ENCODE measurements at places on chromosomes 1 and 21.

- no peak for DNase-seq
Measured at GRCh38 chr1:90580176-90580575, 136.9 kb downstream of the BARHL2 start.

DNA sequence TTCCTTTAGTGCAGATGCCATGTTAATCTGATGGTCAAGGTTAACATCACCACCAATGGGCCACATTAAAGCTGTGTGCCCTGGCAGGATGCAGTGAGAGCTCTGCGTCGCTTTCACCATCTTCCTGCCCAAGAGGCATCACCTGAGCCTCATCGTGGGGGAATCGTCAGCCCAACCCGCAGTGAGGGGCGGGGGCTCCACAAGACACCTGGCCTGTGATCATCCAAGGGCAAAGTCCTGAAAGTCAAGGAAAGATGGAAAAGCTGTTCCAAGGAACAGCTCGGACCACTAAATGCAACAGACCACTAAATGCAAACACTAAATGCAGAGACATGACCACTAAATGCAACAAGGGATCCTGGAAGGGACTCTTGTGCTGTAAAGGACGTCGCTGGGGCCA lies 49.9 kb downstream of the WDR4 start:
- no peak for DNase-seq

- no peak for DNase-seq
Measured at GRCh38 chr21:39675993-39676661, 63.4 kb downstream of the B3GALT5 start.

- DNase-seq: no peak
Measured at GRCh38 chr1:5901150-5901549, 91.1 kb downstream of the NPHP4 start.

DNA sequence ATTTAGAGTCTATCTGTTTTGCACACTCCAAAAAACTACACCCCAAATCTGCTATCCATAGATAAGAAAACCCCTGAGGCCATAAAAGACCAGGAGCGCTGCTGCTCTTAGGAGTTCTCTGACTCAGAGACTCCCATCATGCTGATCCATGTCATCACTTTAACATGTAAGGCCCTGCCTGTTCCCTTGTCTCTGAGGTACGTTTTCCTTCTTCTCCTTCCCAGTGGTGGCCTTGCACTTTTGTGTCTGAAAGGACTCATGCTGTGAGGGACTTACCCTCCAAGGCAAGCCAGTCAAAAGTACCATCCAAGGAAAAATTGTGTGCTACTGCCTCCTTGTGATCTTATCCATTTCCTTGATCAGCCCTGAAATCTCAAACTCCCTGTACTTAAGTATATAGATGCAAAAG lies 427.4 kb upstream of the NCAM2 start:
- DNase-seq: no peak

GRCh38 chr1:17588048-17588871 lies 48.8 kb downstream of the ARHGEF10L start:
- DNase-seq: no peak

- no peak for DNase-seq
Measured at GRCh38 chr1:209318181-209319056, 265.1 kb upstream of the CAMK1G start.

DNA sequence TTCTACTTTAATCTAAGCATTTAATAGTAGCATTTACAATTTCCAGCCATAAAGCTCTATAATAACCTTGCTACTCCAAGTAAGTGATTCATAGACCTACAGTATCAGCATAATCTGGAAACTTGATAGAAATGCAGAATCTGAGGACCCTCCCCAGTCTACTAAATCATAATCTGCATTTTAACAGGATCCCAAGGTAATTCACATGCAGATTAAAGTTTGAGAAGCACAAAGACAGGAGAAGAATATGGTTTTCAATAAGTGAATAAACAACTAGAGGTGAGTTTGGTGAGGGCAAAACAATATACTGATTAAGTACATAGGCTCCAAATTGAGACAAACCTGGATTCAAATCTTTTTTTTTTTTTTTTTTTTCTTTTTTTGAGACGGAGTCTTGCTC lies 57.4 kb downstream of the PRPF38A start:
- DNase-seq: no peak

DNA sequence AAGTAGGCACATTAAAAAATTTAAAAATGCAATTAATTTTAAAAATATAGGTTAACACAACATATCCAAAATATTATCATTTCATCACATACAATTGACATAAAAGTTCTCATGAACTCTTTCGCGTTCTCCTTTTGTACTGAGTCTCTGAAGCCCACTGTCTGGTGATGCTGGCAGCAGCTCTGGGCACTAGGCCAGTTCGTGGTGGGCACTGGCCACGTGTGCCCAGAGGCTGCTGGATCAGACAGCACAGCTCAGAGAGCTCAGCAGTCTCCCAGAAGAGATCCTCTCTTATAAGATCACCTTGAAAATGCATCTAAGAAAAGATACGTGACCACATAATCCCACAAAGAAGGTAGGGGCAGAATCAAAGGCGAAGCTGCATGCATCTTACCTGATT lies 9.9 kb downstream of the CEP104 start:
- no peak for DNase-seq

DNA sequence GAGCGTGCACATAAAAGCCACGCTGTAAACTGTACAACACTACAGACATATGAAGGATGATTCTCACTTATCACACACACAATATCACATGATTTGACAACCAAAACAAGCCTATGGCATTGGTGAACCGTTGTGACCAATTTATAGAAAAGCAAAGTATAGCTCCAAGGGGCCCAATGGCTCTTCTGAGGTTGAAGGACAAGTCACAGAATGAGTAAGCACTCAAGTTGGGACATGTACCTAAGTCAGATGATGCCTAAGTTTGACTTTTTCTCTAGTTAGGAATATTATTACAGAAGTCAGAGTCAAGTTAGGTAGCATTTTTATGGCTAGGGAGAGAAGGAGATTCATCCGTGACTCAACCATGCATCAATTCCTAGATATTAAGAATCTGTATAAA lies 45.7 kb downstream of the PLPP3 start:
- DNase-seq: no peak

DNA sequence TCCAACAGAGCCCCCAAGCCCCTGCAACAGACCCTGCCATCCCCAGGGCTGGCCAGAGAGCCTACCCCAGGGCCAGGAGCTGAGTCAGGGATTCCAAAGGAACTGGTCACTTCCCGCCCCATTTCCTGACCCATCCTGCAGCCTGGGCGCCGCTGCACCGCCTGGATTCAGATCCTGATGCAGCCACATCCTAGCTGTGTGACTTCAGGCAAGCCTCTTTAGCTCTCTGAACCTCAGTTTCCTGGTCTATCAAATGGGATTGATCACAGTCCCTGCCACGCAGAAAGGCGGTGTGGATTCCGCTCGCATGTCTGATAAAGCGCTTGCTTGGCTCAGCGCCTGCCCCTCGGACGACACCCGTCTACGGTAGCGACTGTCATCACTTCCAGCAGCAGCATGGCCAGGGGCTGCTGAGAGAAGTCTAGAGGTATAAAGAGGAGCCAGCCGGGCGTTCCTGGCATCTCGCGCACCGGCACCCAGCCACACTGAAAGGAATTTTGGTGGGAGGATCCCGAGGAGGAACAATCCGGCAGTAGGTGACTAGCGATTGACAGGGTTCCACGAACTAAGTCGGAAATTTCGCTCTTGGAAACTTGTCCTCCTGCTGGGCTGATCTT lies 10.1 kb downstream of the EPHA2 start:
- DNase-seq: no peak

DNA sequence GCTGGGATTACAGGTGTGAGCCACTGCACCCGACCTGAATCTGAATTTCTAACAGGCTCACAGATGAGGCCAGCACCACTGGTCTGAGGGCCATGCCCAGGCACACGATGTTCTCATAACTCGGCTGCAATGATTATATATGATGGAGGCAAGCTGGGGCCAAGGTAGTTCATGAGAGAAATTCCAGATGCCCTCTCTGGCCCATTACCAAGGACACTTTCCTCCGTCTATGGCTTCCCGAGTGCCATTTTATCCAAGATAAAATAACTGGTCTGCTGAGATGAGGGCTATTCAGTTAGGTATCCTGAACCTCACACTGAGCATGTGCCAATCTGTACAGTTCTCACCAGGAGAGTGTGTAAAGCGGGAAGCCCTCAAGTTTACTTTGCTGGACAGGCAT lies 16.5 kb downstream of the TMPRSS2 start:
- no peak for DNase-seq

DNA sequence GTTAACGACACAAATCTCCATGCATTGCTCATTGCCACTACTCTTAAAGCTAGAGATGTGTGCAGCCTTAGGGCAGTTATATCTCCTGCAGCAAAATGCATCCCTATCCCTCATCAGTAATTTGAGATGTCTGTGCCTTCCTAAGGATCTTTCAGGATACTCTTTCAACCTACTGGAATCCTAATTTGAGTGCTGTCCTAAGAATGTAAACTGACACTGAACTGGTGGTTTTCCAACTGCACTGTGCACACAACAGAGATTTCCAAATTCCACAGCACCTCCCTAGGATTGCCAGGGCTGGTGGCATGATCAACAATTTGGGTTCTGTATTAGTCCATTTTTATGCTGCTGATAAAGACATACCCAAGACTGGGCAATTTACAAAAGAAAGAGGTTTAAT lies 193.9 kb downstream of the LTN1 start:
- DNase-seq: no peak

- no peak for DNase-seq
Measured at GRCh38 chr1:15449567-15449966, 7.0 kb upstream of the CELA2A start.

DNA sequence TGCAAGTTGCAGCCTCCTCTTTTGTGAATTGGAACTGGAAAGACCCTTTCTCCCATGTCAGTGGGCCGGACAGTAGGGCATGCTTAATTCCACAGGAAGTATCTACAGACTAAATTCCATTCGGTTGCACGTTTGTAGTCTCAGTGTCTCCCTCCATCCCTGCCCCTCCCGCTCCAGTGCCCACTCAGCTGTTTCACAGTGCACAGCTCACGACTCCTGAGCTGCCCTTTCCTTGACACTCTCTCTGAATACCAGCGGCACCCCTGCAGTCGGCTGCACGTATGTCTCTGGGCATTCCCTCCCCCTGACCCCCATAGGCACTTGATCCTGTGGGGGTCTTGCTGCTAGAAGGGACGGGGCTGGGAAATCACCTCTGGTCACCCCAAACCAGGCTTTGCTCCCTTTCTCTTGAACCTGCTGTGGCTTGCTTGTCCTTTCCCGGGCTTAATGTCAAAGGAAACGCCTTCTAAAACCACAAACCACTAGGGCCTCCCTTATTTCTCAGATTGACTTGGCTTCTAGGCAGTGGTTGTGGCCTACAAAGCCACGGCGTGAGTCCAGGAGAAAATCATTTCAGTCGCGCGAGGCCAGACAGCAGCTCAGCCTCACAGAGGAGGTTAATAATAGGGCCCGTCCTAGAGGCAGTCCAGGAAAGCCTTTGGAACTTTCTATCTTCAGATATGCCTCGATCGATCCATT lies 365.3 kb upstream of the PROX1 start:
- peak; percentile 33 for DNase-seq

- DNase-seq: no peak
Measured at GRCh38 chr21:44583089-44583799, 2.8 kb upstream of the KRTAP10-5 start.

- no peak for DNase-seq
Measured at GRCh38 chr1:66119148-66119547, 326.5 kb downstream of the PDE4B start.

DNA sequence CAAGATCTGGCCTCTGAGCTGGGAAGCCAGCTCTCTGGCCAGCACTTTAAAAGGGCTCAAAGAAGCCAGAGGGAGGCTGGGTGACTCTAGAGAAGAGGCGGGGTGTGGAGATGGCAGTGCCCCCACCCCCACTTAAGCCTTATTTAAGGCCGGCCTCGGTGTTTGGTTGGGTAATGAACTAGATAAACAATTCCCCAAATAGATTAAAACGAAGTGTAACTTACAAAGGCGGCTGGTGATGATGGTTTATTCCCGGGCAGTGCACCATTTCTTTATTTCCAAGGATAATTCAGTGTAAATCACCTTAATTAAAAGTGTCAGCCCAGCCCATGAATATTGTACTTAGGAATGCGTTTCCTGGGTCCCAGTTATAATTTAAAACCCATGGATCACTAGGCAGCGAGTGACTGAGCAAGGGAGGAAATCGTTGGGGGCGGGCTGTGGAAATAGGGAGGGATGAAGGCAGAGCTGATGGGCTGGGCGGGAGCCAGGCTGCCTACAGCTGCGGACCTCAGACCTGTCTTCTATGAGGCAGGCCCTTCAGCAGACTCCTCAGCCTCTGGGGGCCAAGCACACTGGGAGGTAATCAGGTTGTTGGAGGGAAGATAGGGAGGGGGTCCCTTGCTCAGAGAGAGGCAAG lies 54.9 kb downstream of the TMEM53 start:
- DNase-seq: no peak
